Naive B cell (primary cell): ENCODE measurements at places on chromosomes 2 and 18. TPM values are rescaled to one million over a fixed set of nuclear protein-coding genes. Genes with fewer than 3 reads are reported as not detected.

Gene SIX3
- not detected for polyA plus RNA-seq

Gene GPR45
- polyA plus RNA-seq: not detected

Gene ALPI
- polyA plus RNA-seq: not detected

Gene GYPC
- polyA plus RNA-seq: 112 TPM

Gene RNF138
- polyA plus RNA-seq: 76.0 TPM
